GM18507 (cell line): ENCODE measurements at places on chromosomes 4 and X.

DNA sequence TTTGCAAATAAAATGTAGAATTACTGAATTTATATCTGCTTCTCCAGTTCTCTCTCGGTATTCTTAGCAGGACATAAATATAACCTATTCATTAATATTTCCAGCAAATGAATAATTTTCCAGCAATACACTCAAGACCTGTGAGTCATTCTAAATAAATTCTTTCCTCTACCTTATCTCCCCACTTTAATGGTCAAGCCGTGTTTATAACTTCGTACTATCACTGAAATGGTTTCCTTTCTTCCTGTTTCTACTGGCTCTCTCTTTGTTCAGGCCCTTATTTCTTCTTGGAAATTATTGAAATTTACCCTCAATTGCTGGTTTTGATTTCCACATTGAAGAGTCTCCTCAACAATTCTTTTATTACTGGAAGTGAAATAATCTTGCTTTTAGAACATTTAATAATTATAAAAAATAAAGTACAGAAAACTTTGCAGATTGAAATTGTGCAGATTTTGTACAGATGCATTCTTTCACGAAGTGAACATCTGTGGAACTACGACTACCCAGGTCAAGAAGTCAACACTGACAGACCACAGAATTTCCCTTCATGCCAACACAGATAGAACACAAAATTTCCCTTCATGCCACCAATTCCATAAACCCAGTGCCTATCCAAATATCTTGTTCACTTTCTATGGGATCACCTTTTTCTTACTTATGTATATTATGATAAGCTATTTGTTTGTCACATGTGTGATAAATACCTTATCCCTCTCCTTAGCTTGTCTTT, 205.7 kb downstream of the FAT4 start:
- DNase-seq, result no peak

DNA sequence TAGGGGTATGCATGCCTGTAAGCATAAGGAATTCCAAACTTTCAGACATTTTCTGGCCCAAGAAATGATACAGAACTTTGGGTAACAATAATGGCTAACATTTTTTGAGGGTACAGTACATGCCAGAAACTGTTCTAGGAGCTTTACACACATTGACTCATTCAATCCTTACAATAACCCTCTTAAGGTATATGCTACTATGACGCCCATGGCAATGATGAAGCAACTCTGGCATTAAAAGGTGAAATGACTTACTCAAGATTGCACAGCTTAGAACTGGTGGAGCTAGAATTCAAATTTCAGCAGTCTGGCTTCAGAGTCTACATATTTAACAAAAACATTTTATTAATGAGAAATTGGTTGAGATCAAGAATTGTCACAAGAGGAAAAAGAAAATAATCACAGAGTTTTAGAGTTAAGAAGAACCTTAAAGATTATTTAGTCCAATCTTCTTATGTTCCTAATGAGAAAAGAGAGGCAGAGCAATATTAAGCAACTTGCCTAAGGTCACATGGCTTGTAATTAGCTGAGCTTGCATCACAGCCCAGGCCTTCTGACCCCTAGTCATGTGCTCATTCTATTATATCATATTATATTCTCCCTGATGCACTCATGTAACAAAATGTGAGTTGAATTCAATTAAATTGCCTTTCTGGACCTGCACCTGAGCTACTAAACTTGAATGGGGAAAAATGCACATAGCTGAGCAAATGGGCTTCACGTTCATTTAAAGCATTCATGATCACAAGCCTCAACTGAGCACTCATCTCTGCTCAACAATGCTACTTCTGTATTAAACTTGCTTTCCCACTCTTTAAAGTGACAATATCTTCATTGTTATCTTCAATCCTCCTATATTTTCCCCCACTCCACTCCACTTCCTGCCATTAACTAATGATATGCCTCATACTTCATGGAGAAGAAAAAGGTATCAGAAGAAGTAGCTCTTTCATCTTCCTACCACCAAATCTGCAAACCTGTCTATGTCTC, 73.2 kb downstream of the ENOX2 start:
- no peak for DNase-seq

DNA sequence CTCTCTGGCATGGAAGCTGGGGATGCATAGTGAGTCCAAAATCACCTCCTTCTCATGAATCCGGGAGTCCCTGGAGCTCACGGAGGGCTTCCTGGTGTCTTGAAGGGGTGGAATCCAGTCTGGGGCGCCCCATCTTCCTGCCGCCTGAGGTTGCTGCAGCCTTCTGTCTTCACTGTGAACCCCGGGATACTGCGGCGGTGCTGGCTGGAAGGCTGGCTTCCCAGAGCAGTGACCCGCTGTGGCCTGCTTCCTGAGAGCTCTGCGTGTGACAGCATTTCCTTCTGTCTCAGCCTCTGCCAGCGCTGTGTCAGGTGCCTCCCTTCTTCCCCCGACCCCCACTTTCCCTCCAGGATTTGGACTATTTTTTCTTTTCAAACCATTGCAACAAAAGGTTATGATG, 98.8 kb upstream of the STOX2 start:
- DNase-seq, result no peak

- no peak for DNase-seq
Measured at GRCh38 chr4:159787901-159788300, 685.0 kb downstream of the RAPGEF2 start.
